Stimulated activated CD4-positive, alpha-beta T cell treated with anti-CD3 and anti-CD28 coated beads, Interleukin-12 subunit alpha, Interleukin-12 subunit beta, amount 100 ng/mL, for 48 hours (primary cell): ENCODE measurements at places on chromosomes 1 and 21.

- DNase-seq, result no peak
Measured at GRCh38 chr1:220221670-220222069, 50.6 kb downstream of the RAB3GAP2 start.

DNA sequence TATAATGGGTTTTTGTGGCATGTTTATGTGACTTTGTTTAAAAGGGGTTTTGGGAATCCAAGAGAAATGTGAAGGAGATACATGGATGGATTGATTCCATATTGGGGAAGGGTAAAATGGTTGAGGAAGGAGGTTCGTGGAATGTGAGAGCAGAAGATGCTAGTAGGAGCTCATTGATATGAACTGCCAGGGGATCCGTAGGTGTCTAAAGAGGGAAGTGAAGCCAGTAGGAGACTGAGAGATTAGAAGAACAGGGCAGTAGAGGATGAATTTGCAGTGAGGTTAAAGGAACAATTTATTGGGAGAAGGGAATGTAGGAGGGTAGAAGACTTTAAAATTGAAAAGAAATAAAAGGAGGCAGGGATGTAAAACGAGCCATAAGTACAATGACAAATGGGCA is 252.6 kb downstream of the GPR52 start:
- DNase-seq, result no peak

GRCh38 chr1:103171041-103171590 is 62.8 kb upstream of the COL11A1 start:
- no peak for DNase-seq

GRCh38 chr1:208318150-208318734 is 74.1 kb upstream of the PLXNA2 start:
- no peak for DNase-seq

DNA sequence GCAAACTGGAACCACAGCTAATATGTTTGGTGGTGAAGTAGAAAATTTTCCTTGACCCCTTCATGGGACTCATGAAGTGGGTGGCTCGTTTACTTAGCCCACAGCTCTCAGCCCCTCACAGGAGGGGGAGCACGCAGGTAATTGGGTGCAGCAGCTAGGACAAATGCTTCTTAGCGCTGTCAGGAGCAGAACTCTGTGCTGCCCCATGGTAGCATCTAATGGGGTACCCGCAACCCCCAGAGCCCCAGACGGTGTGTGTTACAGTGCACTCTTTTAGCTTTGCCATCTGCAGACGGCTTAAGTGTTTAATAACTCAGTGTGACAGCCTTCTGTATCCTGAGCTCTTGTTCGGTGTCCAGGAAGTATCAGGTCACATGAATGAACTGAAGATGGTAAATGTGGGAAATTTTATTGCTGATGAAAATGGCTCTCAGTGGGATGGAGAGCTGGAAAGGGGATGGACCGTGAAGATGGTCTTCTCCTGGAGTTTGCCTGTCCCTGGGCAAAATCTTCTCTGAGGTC is 189.6 kb upstream of the ZRANB2 start:
- DNase-seq, result no peak

DNA sequence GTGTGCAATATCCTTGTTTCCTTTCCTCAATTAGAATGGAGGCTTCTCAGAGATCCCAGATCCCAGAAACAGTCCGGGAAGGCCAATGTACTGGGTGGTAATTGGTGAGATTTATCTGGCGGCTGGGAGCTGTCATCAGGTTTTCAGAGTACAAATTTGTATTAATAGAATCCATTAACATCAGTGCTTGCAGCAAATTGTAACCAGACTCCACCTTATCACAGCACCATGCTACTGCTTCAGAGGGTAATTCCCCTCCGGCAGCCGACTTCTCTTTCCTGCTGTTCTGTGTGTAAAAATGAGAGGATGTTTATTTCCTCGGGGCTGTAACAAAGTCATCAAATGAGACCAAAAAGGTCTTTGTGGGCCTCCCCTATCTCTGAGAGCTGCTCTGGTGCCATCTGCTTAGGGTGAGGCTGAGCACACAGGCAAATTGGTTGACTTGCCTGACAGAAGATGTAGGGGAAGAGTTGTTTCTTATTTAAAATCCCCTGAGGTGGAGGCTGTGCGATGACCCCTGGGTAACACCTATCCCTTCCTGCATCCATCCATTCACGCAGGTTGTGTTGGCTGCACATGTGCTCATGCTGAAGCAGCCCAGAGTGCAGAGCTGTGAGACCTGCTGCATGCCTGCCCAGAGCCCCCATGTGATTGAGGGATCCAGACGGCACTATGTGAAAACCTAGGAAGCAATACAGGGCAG is 19.2 kb downstream of the NFASC start:
- no peak for DNase-seq

DNA sequence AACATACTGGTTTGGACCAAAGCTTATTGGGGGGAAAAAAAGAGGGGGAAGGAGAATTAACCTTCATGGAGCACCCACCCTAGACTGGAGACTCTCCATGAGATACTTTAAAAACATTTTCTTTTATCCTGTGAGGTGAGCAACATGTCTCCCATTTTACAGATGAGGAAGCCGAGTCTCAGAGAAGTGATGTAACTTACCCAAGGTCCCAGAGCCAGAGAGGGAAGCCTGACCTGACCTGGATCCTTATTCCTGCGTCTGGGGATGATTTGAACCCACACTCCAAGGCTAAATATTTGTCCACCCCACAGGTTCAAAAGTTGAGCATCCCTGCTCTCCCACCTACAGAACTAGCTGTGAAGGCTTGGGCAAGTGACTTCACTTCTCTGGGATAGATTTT is 137.9 kb upstream of the JUN start:
- DNase-seq, result no peak

DNA sequence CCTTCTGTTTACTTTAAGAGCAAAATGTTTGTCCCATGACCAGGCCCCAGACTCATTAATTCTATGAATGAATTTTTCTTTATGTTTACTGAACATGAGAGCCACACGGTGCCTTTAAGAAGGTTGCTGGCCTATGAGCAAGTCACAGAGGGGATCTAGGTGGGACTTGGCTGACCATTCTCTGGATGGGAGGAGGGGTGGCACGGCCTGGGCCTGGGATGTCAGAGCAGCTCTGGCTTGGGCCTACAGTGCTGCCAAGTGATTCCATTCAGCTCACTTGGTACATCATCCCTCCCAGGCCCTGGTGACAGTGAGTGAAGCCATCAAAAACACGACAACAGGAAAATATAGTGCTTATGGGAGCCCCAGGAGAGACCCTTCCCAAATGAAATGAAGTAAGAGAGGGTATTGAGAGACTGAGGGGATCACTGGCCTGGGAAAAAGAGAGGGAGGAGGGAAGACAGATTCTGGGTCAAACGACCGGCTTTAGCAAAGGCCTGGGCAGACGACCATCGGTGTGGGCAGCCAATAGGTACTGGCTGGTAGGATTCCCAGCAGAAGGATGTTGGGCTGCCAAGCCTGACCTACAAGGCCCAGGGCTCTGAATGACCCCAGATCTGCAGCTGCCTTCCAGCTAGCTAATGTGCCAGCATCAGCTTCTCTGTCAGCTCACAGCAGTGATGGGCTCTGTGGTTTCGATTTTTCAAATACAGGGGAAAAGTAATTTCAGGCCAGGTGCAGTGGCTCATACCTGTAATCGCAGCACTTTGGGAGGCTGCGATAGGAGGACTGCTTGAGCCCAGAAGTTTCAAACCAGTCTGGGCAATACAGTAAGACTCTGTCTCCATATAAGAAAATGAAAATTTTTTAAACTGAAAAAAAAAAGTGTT is 3.3 kb downstream of the TMEM53 start:
- no peak for DNase-seq

DNA sequence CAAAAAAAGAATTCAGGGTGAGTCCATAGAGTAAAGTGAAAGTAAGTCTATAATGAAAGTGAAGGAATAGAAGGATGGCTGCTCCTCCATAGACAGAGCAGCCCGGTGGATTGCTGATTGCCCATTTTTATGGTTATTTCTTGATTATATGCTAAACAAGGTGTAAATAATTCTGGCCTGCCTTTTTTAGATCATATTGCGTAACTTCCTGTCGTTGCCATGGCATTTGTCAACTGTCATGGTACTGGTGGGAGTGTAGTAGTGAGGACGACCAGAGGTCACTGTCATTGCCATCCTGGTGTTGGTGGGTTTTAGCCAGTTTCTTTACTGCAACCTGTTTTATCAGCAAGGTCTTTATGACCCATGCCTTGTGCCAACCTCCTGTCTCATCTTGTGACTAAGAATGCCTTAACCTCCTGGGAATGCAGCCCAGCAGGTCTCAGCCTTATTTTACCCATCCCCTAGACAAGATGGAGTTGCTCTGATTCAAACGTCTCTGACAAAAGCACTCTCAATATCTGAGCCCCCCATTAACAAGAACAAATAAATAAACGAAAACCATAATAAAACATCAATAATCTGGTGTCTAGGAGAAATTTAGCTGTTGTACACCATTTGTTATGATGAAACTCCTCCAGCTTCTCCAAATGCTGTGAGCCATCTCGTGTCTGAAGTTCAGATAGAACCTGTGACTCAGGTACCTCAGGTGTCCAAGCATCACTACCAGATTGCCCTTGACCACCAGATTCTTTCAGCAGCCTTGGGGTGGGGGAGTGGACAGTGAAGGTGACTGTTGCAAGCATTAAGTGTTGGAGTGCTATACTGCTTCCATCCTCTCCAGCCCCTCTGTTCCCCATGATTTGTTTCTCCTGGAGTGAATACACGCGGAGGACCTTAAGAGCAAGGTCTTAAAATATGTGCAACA is 36.0 kb downstream of the EBNA1BP2 start:
- DNase-seq, result no peak

DNA sequence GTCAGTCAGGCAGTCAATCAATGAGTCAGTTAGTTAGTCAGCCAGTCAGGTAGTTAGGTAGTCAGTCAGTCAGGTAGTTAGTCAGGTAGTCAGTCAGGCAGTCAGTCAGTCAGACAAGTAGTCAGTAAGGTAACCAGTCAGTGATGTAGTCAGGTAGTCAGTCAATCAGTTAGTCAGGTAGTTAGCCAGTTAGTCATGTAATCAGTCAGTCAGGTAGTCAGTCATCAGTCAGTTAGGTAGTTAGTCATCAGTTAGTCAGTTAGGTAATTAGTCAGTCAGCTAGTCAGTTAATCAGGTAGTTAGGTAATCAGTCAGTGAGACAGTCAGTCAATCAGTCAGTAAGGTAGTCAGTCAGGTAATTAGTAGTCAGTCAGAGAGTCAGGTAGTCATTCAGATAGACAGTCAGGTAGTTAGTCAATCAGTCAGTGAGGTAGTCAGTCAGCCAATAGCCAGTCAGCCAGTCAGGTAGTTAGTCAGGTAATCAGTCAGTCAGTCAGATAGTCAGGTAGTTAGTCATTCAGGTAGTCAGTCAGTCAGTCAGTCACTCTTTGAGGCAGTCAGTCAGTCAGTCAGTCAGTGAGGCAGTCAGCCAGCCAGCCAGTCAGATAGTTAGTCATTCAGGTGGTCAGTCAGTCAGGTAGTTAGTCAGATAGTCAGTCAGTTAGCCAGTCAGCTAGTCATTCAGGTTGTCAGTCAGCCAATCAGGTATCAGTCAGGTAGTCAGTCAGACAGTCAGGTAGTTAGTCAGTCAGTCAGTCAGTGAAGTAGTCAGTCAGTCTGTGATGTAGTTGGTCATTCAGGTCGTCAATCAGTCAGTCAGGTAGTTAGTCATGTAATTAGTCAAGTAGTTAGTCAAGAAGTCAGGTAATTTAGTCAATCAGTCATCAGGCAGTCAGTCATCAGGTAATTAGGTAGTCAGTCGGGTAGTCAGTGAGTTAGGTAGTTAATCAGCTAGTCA is 15.3 kb downstream of the KRTAP10-1 start:
- no peak for DNase-seq

- DNase-seq, result no peak
Measured at GRCh38 chr1:205274041-205274691, 46.4 kb downstream of the TMCC2 start.

GRCh38 chr1:22157359-22157966 is 14.6 kb upstream of the WNT4 start:
- DNase-seq, result no peak

DNA sequence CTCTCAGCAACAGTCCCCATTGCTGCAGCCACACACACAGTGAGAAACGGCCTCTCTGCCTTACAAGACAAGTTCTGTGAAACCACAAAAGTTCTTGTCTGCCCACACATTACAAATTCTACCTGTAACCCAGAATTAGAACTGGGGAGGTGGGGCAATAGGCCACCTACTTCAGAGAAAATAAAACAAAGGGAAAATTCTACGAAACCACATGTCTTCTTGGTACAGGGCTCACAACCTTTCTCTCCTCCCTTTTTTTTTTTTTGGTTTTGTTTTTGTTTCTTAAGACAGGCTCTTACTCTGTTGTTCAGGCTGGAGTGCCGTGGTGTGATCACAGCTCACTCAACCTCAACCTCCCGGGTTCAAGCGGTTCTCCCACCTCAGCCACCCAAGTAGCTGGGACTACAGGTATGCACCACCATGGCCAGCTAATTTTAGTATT is 30.2 kb downstream of the LPAR3 start:
- no peak for DNase-seq

DNA sequence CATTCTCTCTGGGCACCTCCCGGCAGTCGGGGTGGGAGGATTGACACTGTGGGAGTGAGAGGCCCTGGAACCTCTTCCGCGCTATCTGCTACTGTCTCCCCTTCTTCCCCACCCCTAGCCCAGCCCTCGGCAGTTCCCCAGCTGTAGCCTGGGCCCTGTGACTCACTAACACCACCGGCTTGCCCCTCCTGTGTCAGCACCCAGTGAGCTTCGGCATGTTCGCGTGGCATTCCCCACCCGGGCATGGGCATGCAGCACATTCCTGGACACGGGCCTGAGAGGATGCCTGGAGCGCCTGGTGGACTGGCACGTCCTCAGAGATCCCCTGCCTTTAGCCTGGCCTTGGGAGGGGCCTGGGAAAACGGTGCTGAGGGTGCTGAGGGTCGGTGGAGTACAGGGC is 1.3 kb downstream of the CDK18 start:
- no peak for DNase-seq

DNA sequence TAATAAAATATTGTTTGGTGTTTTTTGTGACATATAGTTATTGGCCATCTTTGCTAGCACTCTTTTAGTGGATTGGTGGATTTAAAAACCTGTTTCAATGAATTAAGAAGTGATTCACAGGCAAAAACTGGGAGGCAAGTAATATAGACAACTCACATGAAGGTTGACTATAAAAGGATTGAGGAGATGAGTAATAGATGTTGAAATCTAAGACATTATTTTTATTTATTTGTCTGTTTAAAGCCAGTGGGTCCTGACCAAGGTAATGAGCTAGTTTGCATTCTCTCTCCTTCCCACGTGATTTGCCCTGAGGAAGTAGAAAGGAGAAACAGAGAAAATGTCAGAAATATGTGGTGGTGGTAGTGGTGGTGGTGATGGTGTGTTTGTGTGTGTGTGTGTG is 351.5 kb upstream of the ZP4 start:
- no peak for DNase-seq

- no peak for DNase-seq
Measured at GRCh38 chr1:205811660-205812059, 1.3 kb downstream of the SLC41A1 start.
